ENCODE measurements at places on chromosomes 4 and X.

GRCh38 chr4:138114434-138114833 is 127.7 kb downstream of the SLC7A11 start:
- no peak for DNase-seq

- no peak for DNase-seq
Observed at GRCh38 chrX:2714551-2714950, 23.5 kb downstream of the CD99 start.

- no peak for DNase-seq
Observed at GRCh38 chr4:57492251-57492878, 382.2 kb upstream of the IGFBP7 start.

- DNase-seq: no peak
Observed at GRCh38 chr4:47410271-47410670, 53.2 kb downstream of the COMMD8 start.

DNA sequence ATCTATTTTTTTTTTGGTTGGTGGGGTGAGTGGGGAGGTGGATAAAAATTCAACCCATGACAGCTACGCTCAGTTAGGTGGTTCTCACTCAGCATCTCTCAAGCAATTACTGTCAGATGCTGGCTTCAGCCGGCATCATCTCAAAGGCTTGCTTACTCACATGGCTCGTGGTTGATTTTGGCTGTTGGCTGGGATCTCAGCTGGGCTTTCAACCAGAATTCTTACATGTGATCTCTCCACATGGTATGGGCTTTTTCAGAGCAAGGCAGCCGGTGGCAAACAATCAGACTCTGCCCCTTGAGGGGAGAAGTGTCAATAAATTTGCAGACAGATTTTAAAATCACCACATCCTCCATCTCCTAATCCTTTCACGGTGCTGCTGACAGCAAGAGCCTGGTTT is 47.2 kb downstream of the SLC34A2 start:
- DNase-seq: no peak

DNA sequence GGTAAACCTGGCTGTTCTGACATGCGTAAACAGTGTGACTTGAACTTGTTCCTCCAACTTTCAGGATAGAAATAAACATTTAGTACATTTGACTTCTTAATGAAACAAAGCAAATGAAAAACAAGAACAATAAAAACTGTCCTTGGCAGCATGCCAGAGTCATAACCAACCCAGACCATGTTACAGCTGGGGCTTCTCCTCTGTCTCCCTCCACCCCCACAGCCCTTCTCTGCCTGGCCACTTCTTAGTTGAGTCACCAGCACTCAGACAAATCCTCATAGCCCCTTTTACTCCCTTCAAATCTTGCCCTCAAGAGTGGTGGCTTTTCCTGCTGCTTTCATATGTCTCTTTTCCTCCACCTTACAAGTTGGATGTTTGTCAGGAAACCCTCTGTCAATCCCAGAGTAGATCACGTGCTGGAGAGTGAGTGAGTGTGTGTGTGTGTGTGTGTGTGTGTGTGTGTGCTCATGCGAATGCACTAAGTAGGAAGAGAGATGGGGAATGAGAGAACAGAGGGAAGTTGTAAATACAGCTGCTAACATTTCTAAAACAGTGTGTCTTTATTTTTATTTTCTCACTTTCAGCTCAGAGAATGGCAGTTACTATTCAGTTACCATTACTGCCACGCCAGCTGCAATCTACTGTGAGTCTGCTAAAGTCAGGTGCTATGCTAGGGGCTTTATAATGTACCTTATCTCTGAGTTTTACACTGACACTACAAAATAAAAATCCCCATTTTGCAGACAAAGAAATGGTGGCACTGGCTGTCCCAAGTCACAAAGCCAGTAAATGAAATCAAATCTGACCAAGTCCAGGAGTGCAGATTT is 15.0 kb downstream of the SCARB2 start:
- no peak for DNase-seq

DNA sequence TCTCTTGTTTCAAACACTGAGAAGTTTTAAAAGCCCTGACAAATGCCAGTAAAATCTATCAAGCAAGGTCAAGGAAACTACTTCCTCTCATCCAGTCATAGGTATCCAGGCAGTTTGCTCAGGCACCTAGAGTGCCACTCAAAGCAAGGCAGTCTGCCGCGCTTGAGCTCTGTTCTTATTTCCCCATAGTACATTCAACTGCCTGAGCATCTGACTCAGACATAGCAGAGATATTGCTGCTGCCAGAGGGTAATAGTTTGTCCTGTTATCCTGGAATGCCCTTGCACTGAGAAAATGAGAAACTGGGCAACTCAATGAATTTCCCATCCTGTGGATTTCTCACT is 16.1 kb upstream of the ATP8A1 start:
- no peak for DNase-seq

GRCh38 chr4:153060196-153060595 is 124.1 kb downstream of the FHDC1 start:
- no peak for DNase-seq

Measured in stimulated activated CD4-positive, alpha-beta T cell treated with anti-CD3 and anti-CD28 coated beads, Interleukin-1b, Interleukin-23, amount 100 ng/mL, for 1 hour (primary cell).